ENCODE measurements at places on chromosomes 3 and 15. TPM values are rescaled to one million over a fixed set of nuclear protein-coding genes. Genes with fewer than 3 reads are reported as not detected.

GRCh38 chr3:72258361-72259141, 473.6 kb upstream of the PROK2 start:
- no peaks in the 10 kb centered on the region for H3K4me1 ChIP-seq
- H3K36me3 ChIP-seq = no peaks in the 10 kb centered on the region
- no peak overlapping the region for H3K4me3 ChIP-seq
- no peak for DNase-seq
- no peaks in the 10 kb centered on the region for H3K27me3 ChIP-seq

DNA sequence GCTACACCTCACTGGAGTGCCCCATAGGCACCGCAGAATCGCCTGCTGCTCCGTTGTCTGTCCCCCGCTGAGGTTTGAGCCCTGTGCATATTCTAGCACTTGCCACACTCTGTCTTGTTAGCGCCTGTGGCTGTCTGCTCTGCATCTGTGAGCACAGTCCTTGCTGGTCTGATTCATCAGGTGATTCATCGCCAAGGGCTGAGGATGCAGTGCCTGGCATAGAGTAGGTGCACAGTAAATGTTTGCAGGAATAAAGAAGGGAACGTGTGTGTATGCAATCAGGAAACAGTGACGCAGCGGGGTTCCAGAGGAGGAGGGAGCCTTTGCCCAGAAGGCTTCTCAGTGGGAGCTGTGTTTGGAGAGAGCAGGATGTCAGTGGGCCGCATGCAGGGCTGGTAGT, 124.0 kb upstream of the PLXNA1 start:
- DNase-seq = no peak
- H3K27ac ChIP-seq = no peak overlapping the region
- H3K36me3 ChIP-seq = no peaks in the 10 kb centered on the region
- H3K4me1 ChIP-seq = no peaks in the 10 kb centered on the region
- H3K4me3 ChIP-seq = no peak overlapping the region
- H3K27me3 ChIP-seq = no peaks in the 10 kb centered on the region

GRCh38 chr3:40037582-40037981, 228.2 kb downstream of the MYRIP start:
- no peaks in the 10 kb centered on the region for H3K4me1 ChIP-seq
- H3K27me3 ChIP-seq = no peaks in the 10 kb centered on the region
- H3K27ac ChIP-seq = no peak overlapping the region
- H3K4me3 ChIP-seq = no peak overlapping the region

DNA sequence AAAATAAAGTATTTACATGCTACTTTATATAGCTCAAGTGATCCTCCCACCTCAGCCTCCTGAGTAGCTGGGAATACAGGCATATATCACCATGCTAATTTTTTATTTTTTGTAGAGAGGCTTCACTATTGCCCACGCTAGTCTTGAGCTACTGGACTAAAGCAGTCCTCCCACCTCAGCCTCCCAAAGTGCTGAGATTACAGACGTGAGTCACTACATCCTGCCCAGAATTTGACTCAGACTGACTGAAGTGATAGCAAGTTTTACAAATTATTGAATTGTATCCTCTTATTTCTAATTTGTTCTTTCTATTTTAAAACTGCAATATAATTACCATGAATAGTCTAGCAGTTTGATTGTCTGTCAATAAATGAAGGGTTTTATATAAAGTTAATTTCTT, 210.3 kb upstream of the CGNL1 start:
- H3K4me3 ChIP-seq = no peak overlapping the region
- no peak overlapping the region for H3K27ac ChIP-seq
- no peaks in the 10 kb centered on the region for H3K27me3 ChIP-seq
- DNase-seq = no peak

DNA sequence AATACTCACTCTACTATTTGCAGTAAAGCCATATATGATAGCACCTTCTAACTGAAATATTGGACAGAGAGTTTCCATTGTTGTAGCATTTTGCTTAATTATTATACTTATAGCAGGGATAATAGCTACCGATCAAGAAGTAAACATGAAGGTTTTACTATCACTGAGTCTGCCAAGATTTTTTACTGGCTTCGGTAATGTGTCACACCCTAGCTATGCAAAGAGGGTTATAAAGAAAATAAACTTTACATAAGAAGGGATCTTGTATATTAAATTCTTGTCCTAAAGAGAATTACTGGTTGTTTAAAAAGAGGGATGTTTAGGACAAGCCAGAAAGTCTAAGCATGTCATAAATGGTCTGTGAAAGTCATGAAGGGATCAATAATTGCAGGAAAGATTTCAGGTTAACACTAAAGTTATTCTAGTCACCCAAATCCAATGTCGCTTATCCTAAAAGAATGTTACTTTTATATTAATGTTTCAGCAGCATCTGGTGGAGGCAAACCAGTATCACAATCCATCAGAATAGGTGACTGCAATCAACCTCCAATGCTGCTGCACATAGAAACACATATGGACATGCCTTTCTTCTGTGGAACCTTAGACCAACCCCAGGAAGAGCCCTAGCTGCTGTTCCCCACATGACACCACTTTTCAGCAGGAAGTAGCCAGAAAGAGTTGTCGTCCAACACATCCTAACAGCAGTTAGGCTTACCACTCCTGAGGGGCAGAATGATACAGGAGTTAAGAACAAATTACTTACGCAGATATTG, 62.7 kb upstream of the GK5 start:
- no peaks in the 10 kb centered on the region for H3K27me3 ChIP-seq
- no peak overlapping the region for H3K4me3 ChIP-seq
- no peaks in the 10 kb centered on the region for H3K4me1 ChIP-seq
- no peaks in the 10 kb centered on the region for H3K36me3 ChIP-seq

DNA sequence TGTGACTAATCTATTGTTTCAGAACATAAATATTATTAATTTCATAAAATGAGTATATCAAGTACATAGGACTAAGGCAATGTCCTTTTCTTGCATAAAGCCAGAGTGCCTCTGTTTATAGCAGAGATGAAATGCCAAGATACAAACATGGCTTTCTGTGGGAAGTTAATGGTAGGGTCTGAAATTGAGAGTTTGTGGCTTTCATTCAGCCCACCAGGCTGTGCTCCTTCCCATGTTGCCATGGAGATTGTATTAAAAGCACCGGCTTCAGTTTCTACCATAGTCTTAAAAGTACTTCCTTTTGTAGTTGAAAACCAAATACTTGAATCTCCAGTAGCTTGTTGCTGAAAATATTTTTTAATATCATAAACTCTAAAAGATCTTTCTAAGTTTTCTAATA, 114.0 kb downstream of the LRRC28 start:
- H3K4me1 ChIP-seq = no peaks in the 10 kb centered on the region
- H3K4me3 ChIP-seq = no peak overlapping the region
- H3K27ac ChIP-seq = no peak overlapping the region
- no peaks in the 10 kb centered on the region for H3K27me3 ChIP-seq
- H3K36me3 ChIP-seq = no peaks in the 10 kb centered on the region

DNA sequence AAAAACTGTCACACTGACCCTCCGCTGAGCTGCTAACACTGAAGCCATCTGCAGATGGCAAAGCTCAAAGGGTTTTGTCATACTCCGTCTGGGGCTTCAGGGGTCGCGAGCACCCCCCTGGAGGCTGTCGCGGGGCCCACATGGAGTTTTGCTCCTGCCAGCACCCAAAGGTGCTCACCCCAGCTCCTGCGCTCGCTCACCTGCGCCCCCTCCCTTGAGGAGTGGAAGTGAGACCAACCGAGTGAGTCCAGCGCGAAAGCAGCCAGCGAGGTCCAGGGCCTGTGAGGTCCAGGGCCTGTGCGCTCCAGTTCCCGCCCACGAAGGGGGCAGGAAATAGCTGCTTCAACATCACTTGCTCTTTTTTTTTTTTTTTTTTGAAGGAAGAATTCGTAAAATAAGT, 208.5 kb downstream of the ROBO2 start:
- no peaks in the 10 kb centered on the region for H3K4me1 ChIP-seq
- no peak for DNase-seq
- H3K27ac ChIP-seq = no peak overlapping the region
- H3K27me3 ChIP-seq = no peaks in the 10 kb centered on the region

- no peak overlapping the region for H3K4me3 ChIP-seq
These were observed 5.7 kb downstream of the SUCLG2 start for GRCh38 chr3:67648701-67649100.

- peaks cover 18% of the 10 kb centered on the region for H3K36me3 ChIP-seq
- H3K4me3 ChIP-seq = no peak overlapping the region
- no peak overlapping the region for H3K27ac ChIP-seq
- no peak for DNase-seq
These were observed 21.7 kb downstream of the NBEAL2 start for GRCh38 chr3:47000922-47001730.

GRCh38 chr3:148880681-148881080, 15.6 kb downstream of the CPA3 start:
- no peak overlapping the region for H3K4me3 ChIP-seq
- H3K27me3 ChIP-seq = no peaks in the 10 kb centered on the region
- no peak for DNase-seq
- no peaks in the 10 kb centered on the region for H3K36me3 ChIP-seq
- no peaks in the 10 kb centered on the region for H3K4me1 ChIP-seq

- no peak for DNase-seq
- H3K27me3 ChIP-seq = no peaks in the 10 kb centered on the region
- no peaks in the 10 kb centered on the region for H3K4me1 ChIP-seq
- no peak overlapping the region for H3K4me3 ChIP-seq
- H3K27ac ChIP-seq = peak overlapping the region; percentile 34
These were observed 1.7 kb upstream of the SLC9A9 start for GRCh38 chr3:143849854-143850549.

- no peaks in the 10 kb centered on the region for H3K36me3 ChIP-seq
- no peak overlapping the region for H3K27ac ChIP-seq
- H3K27me3 ChIP-seq = no peaks in the 10 kb centered on the region
- no peak for DNase-seq
- no peak overlapping the region for H3K4me3 ChIP-seq
- H3K4me1 ChIP-seq = no peaks in the 10 kb centered on the region
These were observed 33.0 kb upstream of the GNB5 start for GRCh38 chr15:52224211-52224610.

DNA sequence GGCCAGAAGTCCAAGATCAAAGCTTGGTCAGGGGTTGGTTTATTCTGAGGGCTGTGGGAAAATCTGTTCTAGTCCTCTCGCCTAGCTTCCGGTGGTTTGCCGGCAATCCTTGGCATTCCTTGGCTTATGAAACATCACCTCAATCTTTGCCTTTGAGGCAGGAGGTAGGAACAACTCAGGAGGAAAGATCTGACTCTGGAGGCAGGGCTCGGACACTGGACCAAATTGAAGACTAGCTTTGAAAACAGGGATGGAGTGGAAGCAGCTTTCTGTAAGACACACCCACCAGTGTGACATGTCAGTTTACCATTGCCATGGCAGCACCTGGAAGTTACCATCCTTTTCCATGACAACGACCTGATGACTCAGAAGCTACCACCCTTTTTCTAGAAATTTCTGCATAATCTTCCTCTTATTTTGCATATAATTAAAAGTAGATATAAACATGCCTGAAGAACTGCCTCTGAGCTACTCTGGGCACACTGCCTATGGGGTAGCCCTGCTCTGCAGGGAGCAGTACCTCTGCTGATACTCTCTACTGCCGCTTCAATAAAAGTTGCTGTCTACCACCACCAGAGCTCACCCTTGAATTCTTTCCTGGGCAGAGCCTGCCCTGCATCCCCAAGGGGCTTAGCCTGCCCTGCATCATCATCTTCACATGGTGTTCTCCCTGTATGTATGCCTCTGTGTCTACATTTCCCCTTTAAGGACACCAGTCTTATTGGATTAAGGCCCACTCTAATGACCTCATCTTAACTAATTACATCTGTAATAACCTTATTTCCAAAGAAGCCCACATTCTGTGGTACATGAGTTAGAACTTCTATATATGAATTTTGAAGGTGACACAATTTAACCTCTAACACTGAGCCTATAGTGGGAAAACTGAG, 38.3 kb upstream of the TM4SF4 start:
- H3K4me1 ChIP-seq = no peaks in the 10 kb centered on the region
- no peak for DNase-seq
- H3K27ac ChIP-seq = no peak overlapping the region
- H3K4me3 ChIP-seq = no peak overlapping the region
- no peaks in the 10 kb centered on the region for H3K27me3 ChIP-seq
- H3K36me3 ChIP-seq = no peaks in the 10 kb centered on the region

GRCh38 chr3:156676768-156677479, 2.5 kb downstream of the TIPARP start:
- no peak overlapping the region for H3K4me3 ChIP-seq
- H3K27ac ChIP-seq = no peak overlapping the region
- peaks cover 3% of the 10 kb centered on the region for H3K4me1 ChIP-seq

DNA sequence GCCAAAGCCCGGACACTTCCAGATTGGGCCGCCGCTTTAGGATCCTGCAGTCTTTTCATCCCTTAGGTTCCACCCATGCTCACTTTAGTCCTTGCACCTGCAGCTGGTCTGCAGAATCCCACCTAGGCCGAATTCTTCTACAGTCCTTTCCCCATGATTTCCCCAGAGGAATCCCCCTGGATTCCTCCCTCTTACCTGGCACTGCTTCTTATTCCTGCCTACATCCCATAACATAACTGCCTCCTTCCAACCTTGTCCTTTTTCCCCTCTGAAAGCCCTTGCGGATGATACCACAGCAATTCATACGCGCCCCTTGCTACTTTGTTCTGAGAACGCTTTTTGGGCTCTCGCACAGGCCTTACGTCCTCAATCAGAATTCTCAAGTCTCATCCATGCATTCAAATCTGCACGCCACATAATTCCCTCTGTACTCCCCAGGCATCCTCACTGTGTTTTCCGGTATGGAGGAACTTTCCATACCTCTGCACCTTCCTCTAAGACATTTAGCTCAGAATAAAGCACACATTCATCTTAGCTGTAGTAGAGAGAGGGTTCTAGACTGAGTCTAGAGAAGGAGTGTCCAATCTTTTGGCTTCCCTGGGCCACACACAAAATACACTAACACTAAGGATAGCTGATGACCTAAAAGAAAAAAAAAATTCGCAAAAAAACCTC, 619 bp downstream of the EIF2AK4 start:
- no peaks in the 10 kb centered on the region for H3K36me3 ChIP-seq
- no peaks in the 10 kb centered on the region for H3K27me3 ChIP-seq
- peak overlapping the region; percentile 66 for H3K4me3 ChIP-seq
- peak; percentile 27 for DNase-seq
- H3K27ac ChIP-seq = peak overlapping the region; percentile 84
- H3K4me1 ChIP-seq = peaks cover 3% of the 10 kb centered on the region

DNA sequence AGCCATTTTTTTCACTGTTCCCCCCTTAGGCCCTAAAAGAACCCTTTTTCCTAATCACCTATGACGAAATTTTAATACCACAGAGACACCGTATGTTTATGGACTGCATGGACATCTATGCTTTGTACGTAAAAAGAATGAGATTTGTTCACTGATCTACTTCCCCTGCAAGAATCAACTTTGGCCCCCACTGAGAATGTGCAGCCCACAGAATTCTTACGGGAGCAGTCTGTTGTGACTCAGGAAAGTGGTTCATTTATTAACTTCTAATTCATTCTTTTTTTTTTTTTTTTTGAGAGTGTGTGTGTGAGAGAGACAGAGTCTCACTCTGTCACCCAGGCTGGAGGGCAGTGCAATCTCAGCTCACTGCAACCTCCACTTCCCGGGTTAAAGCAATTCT, 17.6 kb downstream of the EIF4E3 start:
- no peak overlapping the region for H3K4me3 ChIP-seq
- DNase-seq = no peak
- H3K27ac ChIP-seq = no peak overlapping the region
- H3K36me3 ChIP-seq = no peaks in the 10 kb centered on the region

The RASGRP1 gene
- total RNA-seq = 0.96 TPM

The KY gene
- total RNA-seq = 0.32 TPM

The TF gene
- 18.6 TPM for total RNA-seq

The DUOX1 gene
- total RNA-seq = 0.96 TPM

The KLF15 gene
- 1.9 TPM for total RNA-seq

All from colonic mucosa (tissue), 4 donors.